ENCODE measurements at places on chromosomes 7 and 10.

GRCh38 chr7:115356999-115357702 is 435.3 kb downstream of the MDFIC start:
- no peaks in the 10 kb centered on the region for H3K36me3 ChIP-seq
- H3K4me3 ChIP-seq, result no peak overlapping the region
- H3K27me3 ChIP-seq, result no peaks in the 10 kb centered on the region

GRCh38 chr10:77571490-77571889 is 66.1 kb downstream of the KCNMA1 start:
- no peak overlapping the region for H3K4me3 ChIP-seq
- no peak for DNase-seq
- peaks cover 4% of the 10 kb centered on the region for H3K27me3 ChIP-seq

GRCh38 chr7:15407910-15408309 is 153.9 kb downstream of the AGMO start:
- H3K4me3 ChIP-seq, result no peak overlapping the region
- no peak overlapping the region for H3K27ac ChIP-seq

DNA sequence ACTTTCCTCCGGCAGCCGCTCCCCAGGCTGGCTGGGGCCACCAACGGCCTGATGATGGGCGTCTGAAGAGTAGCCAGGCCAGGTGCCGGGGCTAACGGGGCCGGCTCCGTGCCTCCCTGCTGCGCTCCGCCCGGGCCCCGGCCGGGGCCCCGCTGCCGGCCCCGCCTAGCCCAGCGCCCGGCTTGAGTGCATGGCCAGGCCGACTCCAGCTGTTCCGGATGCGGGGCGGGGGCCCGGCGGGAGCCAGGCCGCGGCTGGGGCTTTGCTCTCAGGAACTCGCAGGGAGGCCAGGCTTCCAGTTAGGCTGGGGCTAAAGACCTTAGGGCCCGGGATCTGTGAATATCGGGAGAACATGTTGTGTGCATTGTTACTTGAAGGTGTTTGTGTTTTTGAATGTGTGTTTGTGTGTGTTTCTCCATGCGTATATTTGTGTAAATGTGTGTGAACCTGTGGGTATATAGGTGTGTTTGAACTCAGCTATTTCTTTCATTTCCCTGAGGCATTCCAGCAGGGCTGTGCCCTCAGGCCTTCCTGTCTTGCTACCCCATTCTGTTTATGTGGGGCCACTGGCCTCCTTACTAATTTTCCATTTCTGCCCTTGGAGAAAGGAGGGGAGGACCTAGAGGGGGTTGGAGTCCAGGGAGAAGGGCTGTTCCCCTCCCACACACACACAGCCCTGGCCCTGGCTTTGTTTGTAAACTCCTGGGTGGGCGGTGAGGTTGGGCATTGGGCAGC is 1.1 kb upstream of the LBX1 start:
- peaks cover 94% of the 10 kb centered on the region for H3K27me3 ChIP-seq
- H3K36me3 ChIP-seq, result no peaks in the 10 kb centered on the region
- peak overlapping the region; percentile 81 for H3K4me3 ChIP-seq

GRCh38 chr7:112970771-112971170 is 115.9 kb downstream of the GPR85 start:
- no peaks in the 10 kb centered on the region for H3K36me3 ChIP-seq
- no peak overlapping the region for H3K27ac ChIP-seq
- no peak overlapping the region for H3K4me3 ChIP-seq
- DNase-seq, result no peak
- H3K27me3 ChIP-seq, result peaks cover 13% of the 10 kb centered on the region

- H3K4me3 ChIP-seq, result no peak overlapping the region
- no peak for DNase-seq
- H3K4me1 ChIP-seq, result peaks cover 15% of the 10 kb centered on the region
- H3K36me3 ChIP-seq, result no peaks in the 10 kb centered on the region
Measured at GRCh38 chr10:30047430-30047829, 12.0 kb downstream of the JCAD start.

DNA sequence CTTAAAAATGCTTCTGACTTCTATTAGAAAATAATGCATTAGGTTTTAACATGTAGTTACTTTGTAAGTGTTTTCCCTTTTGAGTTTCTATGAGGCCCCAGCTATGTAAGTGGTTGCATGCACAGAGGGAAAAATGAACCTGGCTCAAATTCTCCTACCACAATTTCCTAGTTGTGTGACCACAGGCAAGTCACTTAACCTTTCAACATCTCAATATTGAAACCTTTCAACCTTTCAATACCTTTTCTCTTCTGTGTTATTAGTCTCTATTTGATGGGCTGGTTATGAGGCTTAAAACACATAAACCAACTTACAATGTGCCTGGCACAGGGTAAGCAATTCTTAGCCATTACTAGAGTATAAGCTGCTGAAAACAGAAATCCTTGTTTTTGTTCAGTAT is 203.0 kb downstream of the KCND2 start:
- H3K4me3 ChIP-seq, result no peak overlapping the region
- H3K36me3 ChIP-seq, result no peaks in the 10 kb centered on the region
- H3K27me3 ChIP-seq, result no peaks in the 10 kb centered on the region
- H3K27ac ChIP-seq, result no peak overlapping the region
- no peak for DNase-seq
- H3K4me1 ChIP-seq, result no peaks in the 10 kb centered on the region

- H3K4me1 ChIP-seq, result peaks cover 21% of the 10 kb centered on the region
- H3K36me3 ChIP-seq, result no peaks in the 10 kb centered on the region
- H3K27me3 ChIP-seq, result peaks cover 11% of the 10 kb centered on the region
- no peak overlapping the region for H3K4me3 ChIP-seq
Measured at GRCh38 chr10:6602700-6603084, 22.6 kb upstream of the PRKCQ start.

DNA sequence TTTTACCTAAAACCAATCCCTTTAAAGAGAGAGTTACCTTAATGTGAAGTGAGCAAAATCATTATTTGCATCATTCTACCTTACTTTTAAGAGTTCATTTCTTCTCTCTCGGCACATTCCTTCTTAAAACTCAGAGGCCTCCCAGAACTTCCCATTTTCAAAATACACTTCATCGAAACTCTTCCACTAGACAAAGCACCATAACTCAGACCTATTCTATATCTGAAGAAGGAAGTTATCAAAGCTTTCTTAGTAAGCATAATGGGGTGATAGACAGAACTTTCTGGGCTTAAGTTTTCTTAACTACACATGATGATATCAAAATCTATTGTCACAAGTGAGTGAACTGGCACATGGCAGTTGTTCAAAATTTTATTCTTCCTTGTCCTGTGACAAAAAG is 24.6 kb upstream of the GNAT3 start:
- H3K27ac ChIP-seq, result no peak overlapping the region
- no peaks in the 10 kb centered on the region for H3K27me3 ChIP-seq
- H3K4me3 ChIP-seq, result no peak overlapping the region
- DNase-seq, result no peak
- no peaks in the 10 kb centered on the region for H3K4me1 ChIP-seq
- H3K36me3 ChIP-seq, result no peaks in the 10 kb centered on the region

- H3K27me3 ChIP-seq, result no peaks in the 10 kb centered on the region
- no peak for DNase-seq
- H3K4me3 ChIP-seq, result no peak overlapping the region
- H3K27ac ChIP-seq, result no peak overlapping the region
- H3K4me1 ChIP-seq, result peaks cover 29% of the 10 kb centered on the region
- peaks cover 8% of the 10 kb centered on the region for H3K36me3 ChIP-seq
Measured at GRCh38 chr7:101843293-101844271, 26.2 kb downstream of the CUX1 start.

GRCh38 chr7:108203537-108203936 is 73.4 kb upstream of the LAMB4 start:
- no peak overlapping the region for H3K4me3 ChIP-seq
- DNase-seq, result no peak
- H3K36me3 ChIP-seq, result no peaks in the 10 kb centered on the region
- H3K27ac ChIP-seq, result no peak overlapping the region
- peaks cover 3% of the 10 kb centered on the region for H3K4me1 ChIP-seq
- peaks cover 15% of the 10 kb centered on the region for H3K27me3 ChIP-seq

DNA sequence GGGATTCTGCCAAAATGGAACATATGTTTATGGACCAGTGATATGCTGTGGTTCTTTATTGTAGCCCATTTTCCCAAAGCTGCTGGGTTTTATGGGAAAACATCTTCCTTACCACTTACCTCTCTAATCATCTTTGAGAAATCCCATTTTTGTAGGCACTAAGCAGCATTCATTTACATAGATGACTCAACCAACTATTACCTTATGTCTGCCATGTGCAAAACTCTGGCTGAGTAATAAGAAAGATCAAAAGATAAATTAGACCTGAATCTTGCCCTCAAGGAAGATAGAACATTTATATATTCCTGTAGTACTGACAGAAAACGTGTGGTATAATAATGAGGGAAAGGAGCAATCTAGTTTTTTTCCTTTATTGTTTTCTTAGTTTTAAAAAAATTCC is 24.3 kb downstream of the CBLL1 start:
- H3K4me3 ChIP-seq, result no peak overlapping the region
- no peak for DNase-seq
- peaks cover 2% of the 10 kb centered on the region for H3K4me1 ChIP-seq

DNA sequence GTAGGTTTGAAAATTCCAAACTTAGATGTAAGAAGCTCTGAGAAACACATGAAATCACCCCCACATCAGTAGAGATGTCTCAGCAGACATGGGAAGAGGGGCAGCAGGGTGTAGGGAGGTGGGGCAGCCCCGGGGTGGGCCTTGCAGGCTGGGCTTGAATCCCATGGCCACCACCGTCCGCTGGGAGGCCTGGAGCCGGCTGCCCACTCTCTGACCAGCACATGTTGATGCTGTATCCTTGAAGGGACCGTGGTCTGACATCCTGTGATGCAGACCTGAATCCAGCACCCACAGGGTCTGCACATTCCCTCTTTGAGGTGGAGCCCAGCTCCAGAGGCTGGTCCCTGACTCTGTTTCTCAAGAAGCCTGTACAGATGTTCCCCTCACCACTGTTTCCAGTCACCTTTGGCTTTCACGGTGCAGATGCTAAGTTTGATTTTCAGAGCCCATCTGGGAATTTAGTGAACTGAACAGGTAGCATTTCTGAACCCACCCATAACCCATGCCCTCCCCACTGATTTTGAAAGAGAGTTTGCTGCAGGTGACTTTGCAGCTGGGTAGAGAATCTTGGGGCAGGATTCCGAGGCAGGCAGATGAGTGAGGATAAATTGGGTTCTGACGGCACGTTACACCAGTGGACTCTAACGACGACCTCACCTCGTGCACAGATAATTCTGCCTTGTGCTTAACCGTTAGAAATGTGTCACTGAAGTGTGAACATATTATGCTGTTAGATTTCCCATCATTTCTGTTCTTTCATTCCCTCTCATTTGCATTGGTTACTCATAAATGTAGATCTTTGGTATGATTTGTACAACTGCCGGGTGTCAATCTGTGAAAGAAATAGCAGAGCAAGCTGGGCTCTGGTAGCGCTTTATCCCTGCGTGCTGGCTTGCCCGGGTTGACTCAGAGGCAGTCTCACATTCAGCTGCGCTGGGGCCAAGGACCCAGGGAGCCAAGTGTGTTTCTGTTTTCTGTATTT is 45.7 kb downstream of the IKZF1 start:
- H3K4me3 ChIP-seq, result peak overlapping the region; percentile 66
- peak overlapping the region; percentile 92 for H3K27ac ChIP-seq
- H3K4me1 ChIP-seq, result peaks cover 91% of the 10 kb centered on the region
- peaks cover 67% of the 10 kb centered on the region for H3K36me3 ChIP-seq
- H3K27me3 ChIP-seq, result no peaks in the 10 kb centered on the region

DNA sequence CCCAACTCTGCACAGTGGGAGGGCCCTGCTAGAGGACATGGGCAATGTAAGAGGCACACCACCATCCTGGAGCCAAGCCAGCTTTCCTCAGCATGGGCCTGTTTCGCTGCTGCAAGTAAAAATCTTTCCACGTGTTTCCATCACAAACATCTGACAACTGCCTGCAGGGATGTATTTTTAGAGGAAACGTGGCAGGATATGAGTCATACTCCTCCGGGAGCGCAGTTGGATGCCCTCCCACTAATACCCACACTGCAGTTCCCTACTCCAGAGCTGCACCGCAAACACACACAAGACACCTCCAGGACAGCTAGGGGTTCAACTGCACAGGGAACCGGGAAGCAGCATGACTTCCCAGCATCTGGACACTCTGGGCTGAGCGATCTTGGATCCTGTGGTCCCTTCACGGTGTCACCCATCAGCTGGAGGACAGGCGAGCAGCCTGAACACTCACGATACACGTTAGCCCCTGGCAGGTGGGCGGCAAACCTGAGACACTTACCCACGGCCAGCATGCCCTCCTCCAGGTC is 26.1 kb downstream of the PLAC9 start:
- no peaks in the 10 kb centered on the region for H3K27me3 ChIP-seq
- no peak for DNase-seq
- peaks cover 66% of the 10 kb centered on the region for H3K36me3 ChIP-seq
- H3K27ac ChIP-seq, result peak overlapping the region; percentile 72

DNA sequence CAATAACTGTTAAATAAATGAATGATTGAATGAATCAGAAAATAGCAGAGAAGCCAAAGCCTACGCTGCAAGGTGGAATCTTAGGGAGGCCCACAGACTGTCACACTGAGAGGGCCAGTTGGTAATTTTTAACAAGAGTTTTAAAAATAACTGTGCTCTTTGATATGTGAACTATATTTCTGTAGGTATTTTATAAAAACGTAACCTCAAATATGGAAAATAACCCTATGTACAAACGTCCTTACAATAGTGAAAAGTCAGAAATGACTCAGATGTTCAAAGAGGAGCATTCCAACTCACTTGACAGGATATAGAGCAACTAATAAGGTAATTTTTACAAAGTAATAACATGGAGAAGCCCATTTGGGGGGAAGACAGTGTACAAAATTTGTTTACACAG is 18.9 kb upstream of the TMEM273 start:
- DNase-seq, result no peak
- H3K4me3 ChIP-seq, result no peak overlapping the region
- H3K36me3 ChIP-seq, result no peaks in the 10 kb centered on the region
- H3K27me3 ChIP-seq, result peaks cover 23% of the 10 kb centered on the region
- H3K27ac ChIP-seq, result no peak overlapping the region

DNA sequence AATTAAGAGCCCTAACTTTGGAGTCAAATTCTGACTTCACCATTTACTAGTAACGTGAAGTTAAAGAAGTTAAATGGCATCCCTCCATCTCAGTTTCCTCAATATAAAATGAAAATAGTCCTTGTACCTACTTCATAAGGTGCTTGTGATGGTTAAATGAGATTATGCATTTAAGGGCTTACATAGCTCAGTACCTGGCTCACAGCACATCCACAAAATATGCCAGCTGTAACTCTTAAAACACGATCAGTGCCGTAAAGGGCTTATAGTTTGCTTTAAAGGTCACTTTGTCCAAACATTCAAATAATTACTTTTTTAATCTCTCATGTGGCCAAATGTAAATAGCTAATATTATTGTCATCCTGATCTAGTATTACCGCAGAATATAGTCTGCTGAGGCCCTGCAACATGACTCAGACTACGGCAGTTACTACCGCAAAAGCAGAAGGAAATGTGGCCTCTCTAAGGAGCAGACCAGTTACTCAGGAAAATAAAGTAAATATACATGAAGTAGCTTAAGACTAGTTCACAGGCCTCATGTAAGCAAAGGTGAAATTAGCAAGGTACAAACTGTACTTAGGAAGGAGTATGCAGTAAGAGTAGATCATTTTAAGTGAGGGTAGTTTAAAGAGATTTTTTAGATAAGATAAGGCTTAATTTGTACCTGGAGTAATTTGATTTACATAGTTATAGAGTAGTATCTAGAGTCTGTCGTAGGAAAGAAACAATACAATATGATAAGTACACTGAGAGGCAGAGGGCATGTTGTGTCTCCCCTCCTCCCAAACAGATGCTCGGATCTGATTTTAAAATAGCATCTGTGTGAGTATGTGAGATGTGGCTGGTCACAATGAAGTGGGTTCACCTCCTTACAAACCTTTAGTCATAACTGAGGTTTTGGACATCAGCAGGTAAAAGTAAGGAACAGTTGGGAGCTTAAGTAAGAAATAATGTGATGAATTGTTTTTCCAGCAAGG is 13.1 kb downstream of the CASP2 start:
- H3K27me3 ChIP-seq, result no peaks in the 10 kb centered on the region
- H3K4me1 ChIP-seq, result peaks cover 33% of the 10 kb centered on the region
- no peak overlapping the region for H3K4me3 ChIP-seq
- H3K27ac ChIP-seq, result peak overlapping the region; percentile 11
